ENCODE measurements at places on chromosomes 4 and X. TPM values are rescaled to one million over a fixed set of nuclear protein-coding genes. Genes with fewer than 3 reads are reported as not detected.

TRIM60 gene
- not detected for total RNA-seq

DNA sequence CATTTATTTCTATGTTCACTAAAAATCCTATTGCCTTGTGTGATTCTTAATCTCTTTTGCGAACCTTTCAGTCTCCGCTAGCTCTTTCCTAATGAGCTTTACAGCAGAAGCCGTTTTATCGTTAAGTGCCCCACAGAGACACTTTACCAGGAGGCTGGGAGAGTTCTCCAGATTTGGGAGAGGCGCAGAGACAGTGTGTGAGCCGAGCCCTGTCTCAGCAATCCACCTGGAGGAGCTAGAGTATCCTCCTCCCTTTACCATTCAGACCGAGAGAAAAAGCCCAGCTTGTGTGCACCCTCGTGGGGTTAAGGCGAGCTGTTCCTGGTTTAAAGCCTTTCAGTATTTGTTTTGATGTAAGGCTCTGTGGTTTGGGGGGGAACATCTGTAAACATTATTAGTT lies 54.9 kb upstream of the MTM1 start:
- no peak for DNase-seq

GRCh38 chr4:21869978-21870745 lies 78.4 kb downstream of the KCNIP4 start:
- no peak for DNase-seq

DNA sequence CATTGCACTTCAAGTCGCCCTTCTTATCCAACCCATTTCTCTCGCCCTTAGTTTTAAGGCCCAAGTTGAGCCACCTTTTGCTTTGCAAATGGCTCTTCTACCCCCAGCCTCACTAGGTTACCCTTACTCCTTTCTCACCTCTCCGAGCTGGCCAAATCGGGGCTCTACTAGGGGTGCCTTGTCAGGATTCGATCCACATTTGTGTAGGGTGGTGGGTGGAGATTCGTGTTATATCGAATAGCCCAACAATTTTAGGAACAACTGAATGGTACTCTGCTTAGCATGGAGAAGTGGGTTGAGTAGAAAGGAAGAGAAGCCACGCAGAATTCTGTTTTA lies 3.5 kb downstream of the SLIT2 start:
- DNase-seq = no peak

DNA sequence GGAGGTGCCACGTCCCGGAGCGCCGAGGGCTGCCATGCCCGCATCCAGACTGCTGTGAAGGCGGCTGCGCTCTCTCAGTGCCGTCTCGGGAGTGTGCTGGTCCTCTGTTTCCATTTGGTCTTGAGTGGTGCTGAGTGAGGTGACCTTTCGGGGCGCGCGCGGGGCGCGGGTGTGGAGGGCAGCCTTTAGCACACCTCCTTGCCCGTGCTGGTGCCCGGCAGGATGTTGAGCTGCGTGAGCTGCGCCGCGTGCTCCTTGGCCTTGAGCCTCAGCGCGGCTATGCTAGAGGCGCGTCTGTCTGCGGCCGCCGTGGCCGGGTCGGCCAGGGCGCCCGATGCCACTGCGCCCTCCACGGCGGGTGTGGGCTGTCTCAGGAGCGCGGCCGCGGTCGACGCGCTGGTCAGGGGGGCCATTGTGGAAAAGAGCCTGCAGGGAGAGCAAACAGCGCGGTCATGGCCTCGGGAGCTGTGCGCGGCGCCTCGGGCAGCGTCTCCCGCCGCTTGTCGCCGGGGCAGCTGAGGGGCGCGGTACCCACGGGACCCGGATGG lies 11.2 kb downstream of the ARX start:
- no peak for DNase-seq

Measured in ureter (tissue), 1 donor.